ENCODE measurements at places on chromosomes 12 and 14.

DNA sequence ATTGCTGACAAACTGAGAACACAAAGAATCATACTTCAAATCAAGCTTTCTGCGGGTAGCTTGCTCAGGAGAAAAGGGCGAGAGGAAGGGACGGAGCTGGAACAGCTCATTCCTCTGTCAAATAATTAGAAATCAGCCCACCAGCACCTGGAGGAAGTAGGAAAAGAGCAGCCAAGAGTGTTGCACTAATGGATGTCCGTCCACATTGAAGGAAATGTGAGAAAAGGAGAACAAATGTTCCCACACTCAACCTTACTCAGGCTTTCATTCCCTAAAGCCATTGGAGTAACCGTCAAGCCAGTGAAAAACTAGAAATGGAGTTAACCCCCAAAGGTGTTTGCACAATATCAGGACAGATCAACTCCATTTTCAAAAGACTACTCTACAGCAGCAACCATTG, 233.0 kb upstream of the PRKD1 start:
- no peaks in the 10 kb centered on the region for H3K36me3 ChIP-seq
- no peak for DNase-seq
- H3K27ac ChIP-seq: no peak overlapping the region
- no peaks in the 10 kb centered on the region for H3K27me3 ChIP-seq
- H3K4me3 ChIP-seq: no peak overlapping the region

- no peaks in the 10 kb centered on the region for H3K36me3 ChIP-seq
- no peak overlapping the region for H3K4me3 ChIP-seq
- H3K27ac ChIP-seq: no peak overlapping the region
Measured at GRCh38 chr14:104239861-104240301, 101.5 kb downstream of the KIF26A start.

- DNase-seq: peak; percentile 29
- peak overlapping the region; percentile 24 for H3K27ac ChIP-seq
- peaks cover 10% of the 10 kb centered on the region for H3K4me1 ChIP-seq
- no peaks in the 10 kb centered on the region for H3K36me3 ChIP-seq
- H3K27me3 ChIP-seq: no peaks in the 10 kb centered on the region
- H3K4me3 ChIP-seq: no peak overlapping the region
Measured at GRCh38 chr14:104686624-104687517, 2.5 kb upstream of the INF2 start.

DNA sequence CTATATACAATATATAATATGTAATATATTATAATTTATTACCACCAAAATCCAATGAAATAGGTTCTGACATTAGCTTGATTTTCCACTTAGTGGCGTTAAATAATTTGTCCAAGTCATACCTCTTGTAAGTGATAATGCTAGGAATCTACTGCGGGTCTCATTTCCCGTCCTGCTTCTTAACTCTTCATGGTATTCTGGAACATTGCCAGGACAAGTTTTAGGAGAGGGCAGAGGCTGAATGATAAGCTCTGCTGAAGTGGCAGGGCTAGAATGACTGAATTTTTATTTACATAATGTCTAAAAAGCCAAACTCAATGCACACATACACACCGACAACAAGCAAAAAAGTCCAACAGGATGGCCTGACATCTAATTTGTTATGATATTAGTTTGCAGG, 70.4 kb upstream of the PTPRQ start:
- H3K27me3 ChIP-seq: no peaks in the 10 kb centered on the region
- no peak overlapping the region for H3K27ac ChIP-seq
- H3K36me3 ChIP-seq: no peaks in the 10 kb centered on the region
- H3K4me1 ChIP-seq: no peaks in the 10 kb centered on the region
- no peak for DNase-seq

GRCh38 chr12:92717202-92717601, 14.4 kb downstream of the PLEKHG7 start:
- H3K4me3 ChIP-seq: no peak overlapping the region
- H3K27ac ChIP-seq: no peak overlapping the region
- DNase-seq: no peak
- H3K36me3 ChIP-seq: no peaks in the 10 kb centered on the region
- H3K4me1 ChIP-seq: no peaks in the 10 kb centered on the region

DNA sequence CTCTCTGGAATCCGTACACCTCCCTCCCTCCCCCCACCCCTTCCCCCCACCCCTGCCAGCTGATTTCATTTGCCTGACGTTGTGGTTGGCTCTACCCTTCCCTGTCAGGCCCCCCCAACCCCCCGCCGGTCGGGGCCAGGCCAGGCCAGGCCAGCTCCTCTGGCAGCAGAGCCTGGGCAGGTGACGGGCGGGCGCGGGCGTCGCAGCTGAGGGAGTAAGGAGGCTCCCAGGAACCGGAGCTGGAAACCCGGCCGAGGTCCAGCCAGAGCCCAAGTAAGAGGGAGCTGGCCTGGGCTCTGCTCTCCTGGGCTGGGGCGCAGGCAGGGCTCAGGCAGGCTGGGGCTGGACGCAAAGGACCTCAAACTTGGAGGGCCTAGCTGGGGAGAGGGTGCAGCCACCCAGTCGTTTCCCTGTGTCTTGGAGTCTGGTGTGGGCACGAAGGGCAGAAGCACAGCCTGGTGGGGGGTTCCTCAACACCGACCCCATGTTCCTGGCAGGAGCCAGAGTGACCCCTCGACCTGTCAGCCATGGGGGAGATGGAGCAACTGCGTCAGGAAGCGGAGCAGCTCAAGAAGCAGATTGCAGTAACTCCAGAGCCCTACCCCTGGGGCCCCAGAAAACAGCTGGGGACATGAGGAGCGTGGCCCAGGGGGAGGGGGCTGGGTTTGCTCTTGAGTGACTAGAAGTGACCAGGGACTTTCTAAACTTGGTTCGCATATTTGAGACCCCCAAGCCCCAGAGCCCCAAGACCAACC, at the start of gene GNB3:
Gene GNB3, plus strand, starts transcription at position 165 of the 755 bp plus-strand sequence. Its CDS starts 363 bp downstream, at position 528.
- DNase-seq: no peak
- no peak within 1 kb of the TSS for H3K4me3 ChIP-seq
- no peaks in the 10 kb centered on the region for H3K4me1 ChIP-seq

- no peaks in the 10 kb centered on the region for H3K4me1 ChIP-seq
- no peaks in the 10 kb centered on the region for H3K27me3 ChIP-seq
- no peak overlapping the region for H3K4me3 ChIP-seq
- no peak for DNase-seq
Measured at GRCh38 chr12:15962760-15963159, 51.6 kb downstream of the DERA start.

DNA sequence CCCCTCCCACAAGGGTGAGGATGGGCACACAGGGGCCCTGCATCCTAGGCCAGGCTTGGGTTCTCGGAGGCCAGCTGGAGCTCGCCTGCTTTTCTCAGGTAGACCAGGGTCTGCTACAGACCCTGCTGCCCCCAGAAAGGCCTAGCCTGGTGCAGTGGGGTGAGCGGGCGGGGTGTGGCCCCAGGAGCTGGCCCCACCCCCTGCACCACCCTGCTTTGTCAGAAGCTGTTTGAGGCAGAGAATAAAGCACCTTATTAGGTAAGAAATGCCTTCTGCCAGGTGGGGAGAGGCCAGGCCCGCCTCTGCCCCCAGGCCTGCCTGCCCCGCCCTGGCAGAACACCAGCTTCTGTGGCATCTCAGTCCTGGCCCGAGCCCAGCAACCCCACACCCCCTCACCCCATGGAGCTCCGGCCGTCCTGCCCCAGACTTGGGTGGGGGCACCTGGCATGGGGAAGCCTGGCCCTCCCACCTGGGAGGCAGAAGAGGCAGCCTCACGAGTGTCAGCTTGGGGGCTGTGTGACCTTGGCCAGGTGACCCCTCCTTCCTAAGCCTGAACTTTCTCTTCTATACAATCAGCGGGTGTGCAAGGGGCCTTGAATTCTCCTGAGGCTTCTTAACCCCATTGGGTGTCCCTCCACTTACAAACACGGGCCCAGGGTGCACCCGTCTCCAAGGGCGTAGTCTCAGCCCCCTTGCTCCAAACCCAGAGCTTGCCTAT, 43.2 kb downstream of the KRT80 start:
- DNase-seq: no peak
- no peaks in the 10 kb centered on the region for H3K27me3 ChIP-seq
- H3K4me3 ChIP-seq: no peak overlapping the region

GRCh38 chr12:18387706-18388105, 126.4 kb downstream of the PIK3C2G start:
- no peaks in the 10 kb centered on the region for H3K27me3 ChIP-seq
- H3K4me3 ChIP-seq: no peak overlapping the region
- DNase-seq: no peak
- no peak overlapping the region for H3K27ac ChIP-seq

- no peak overlapping the region for H3K27ac ChIP-seq
- peaks cover 9% of the 10 kb centered on the region for H3K36me3 ChIP-seq
- H3K4me1 ChIP-seq: peaks cover 13% of the 10 kb centered on the region
Measured at GRCh38 chr14:50107850-50108249, 8.5 kb downstream of the VCPKMT start.

DNA sequence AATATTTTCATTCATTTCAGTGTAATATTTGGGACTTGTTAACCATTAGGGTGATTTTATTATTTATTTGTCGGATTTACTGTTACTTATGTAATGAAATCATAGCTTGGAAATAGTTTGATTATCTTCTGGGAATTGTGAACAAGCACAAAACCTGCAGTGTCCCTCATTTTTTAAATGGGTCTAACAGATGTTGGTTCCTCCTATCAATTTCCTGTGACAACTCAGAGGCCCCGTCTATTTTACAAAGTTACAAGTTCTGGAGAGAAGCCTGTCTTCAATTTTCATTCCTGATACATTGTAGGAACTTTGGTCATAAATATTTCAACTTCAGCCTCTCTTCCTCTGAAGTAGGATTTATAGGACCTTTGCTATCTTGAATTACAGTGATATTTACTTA, 101.8 kb upstream of the DNM1L start:
- H3K36me3 ChIP-seq: no peaks in the 10 kb centered on the region
- no peaks in the 10 kb centered on the region for H3K27me3 ChIP-seq
- no peaks in the 10 kb centered on the region for H3K4me1 ChIP-seq
- no peak overlapping the region for H3K27ac ChIP-seq
- DNase-seq: no peak

DNA sequence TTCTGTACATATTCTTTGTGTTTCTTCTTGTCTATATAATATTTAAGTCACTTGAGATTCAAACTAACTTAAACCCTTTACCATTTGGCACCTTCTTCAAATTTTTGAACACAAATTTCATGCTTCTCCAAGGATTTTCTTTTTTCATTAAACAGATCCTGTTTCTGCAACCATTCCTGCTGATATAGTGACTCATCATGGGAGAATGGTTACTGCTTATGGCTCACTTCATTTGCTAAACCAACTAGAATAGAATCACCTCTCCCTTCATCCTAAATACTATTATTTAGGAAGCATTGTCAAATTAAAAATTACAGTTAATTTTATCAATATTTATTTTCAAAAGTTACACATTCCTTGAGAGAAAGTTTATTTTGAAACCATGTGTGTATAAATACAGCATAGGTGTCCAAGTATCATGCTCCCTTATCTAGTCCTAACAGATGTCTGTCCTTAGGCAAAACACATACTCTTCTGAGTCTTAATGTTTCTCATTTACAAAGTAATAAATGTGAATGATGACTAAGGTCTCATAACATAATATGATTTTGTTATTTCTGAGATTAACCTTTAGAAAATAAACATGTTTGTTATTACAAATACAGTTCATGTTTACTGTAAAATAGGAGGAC, 40.7 kb downstream of the PLCZ1 start:
- H3K4me3 ChIP-seq: no peak overlapping the region
- H3K27ac ChIP-seq: no peak overlapping the region
- no peaks in the 10 kb centered on the region for H3K36me3 ChIP-seq
- no peaks in the 10 kb centered on the region for H3K4me1 ChIP-seq
- DNase-seq: no peak

DNA sequence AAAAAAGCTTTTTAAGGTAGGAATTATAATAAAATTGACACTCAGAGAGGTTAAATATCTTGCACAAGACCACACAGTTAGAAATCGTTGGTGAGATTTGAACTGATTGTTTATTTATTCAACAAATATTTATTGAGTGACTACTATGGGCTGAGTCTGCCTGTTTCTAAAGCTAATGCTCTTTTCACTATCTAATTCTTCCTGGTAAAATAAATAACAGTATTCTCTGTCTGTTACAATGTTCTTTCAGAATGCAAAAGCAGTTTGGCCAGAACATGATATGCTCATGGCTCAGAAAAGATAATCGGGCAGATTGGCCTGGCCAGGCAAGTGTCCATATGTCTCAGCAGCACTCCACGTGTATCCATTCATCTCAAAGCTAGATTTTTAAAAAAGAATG, 82.0 kb downstream of the BTG1 start:
- H3K36me3 ChIP-seq: no peaks in the 10 kb centered on the region
- no peak overlapping the region for H3K4me3 ChIP-seq
- no peak overlapping the region for H3K27ac ChIP-seq
- peaks cover 5% of the 10 kb centered on the region for H3K4me1 ChIP-seq
- no peaks in the 10 kb centered on the region for H3K27me3 ChIP-seq

GRCh38 chr12:16857456-16857923, 251.5 kb upstream of the LMO3 start:
- no peak for DNase-seq
- H3K36me3 ChIP-seq: no peaks in the 10 kb centered on the region
- H3K4me3 ChIP-seq: no peak overlapping the region
- H3K4me1 ChIP-seq: no peaks in the 10 kb centered on the region
- H3K27ac ChIP-seq: no peak overlapping the region
- no peaks in the 10 kb centered on the region for H3K27me3 ChIP-seq

- H3K4me3 ChIP-seq: no peak overlapping the region
- no peaks in the 10 kb centered on the region for H3K27me3 ChIP-seq
- DNase-seq: no peak
- no peak overlapping the region for H3K27ac ChIP-seq
- H3K4me1 ChIP-seq: no peaks in the 10 kb centered on the region
Measured at GRCh38 chr14:94346841-94347240, 23.7 kb upstream of the SERPINA6 start.

GRCh38 chr12:123267991-123268843, 3.4 kb downstream of the CDK2AP1 start:
- no peak for DNase-seq
- H3K4me3 ChIP-seq: no peak overlapping the region
- no peaks in the 10 kb centered on the region for H3K27me3 ChIP-seq
- H3K4me1 ChIP-seq: peaks cover 12% of the 10 kb centered on the region
- no peaks in the 10 kb centered on the region for H3K36me3 ChIP-seq

DNA sequence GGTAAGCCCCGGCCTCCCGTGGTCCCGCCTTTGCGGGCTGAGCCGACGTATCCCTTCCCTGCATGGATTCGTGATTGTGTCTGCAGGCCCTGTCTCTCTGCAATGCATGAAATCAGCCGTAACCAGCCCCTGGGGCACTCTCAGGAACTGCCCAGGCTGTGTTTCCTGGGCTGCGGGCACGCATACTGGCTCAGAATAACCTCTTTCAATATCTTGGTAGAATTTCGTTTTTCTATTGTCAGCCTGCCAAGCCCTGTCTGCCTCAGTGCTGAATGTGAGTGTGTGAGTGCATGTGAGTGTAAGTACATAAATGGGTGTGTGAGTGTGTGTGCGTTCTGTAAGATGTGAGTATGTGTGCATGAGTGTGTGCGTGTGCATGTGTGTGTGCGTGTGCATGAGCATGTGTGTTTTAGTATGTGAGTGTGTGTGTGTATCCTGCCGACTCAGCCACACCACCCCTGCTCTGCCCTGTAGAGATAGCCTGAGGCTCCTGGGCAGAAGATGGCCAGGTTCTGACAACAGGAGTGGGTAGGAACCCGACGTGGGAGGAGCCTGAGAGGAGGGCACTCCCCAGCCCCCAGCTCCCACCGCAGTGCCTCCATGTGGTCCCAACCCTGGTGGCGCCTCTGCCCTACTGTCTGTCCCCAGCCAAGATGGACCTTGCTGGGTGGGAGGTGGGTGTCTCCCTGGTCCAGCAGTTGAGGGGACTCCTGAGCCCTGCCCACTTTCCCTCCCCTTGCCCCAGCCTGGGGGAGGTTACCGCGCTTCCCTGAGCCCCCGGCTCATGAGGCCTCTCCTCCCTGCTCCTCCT, 268.8 kb downstream of the ADGRD1 start:
- no peak for DNase-seq
- no peaks in the 10 kb centered on the region for H3K27me3 ChIP-seq
- H3K4me1 ChIP-seq: no peaks in the 10 kb centered on the region
- H3K27ac ChIP-seq: no peak overlapping the region
- H3K36me3 ChIP-seq: no peaks in the 10 kb centered on the region

Data from naive thymus-derived CD4-positive, alpha-beta T cell (primary cell).